ENCODE measurements at places on chromosomes 6 and 20.
A peak's percentile ranks its signal among the peaks of the same experiment; 100 is the strongest.

DNA sequence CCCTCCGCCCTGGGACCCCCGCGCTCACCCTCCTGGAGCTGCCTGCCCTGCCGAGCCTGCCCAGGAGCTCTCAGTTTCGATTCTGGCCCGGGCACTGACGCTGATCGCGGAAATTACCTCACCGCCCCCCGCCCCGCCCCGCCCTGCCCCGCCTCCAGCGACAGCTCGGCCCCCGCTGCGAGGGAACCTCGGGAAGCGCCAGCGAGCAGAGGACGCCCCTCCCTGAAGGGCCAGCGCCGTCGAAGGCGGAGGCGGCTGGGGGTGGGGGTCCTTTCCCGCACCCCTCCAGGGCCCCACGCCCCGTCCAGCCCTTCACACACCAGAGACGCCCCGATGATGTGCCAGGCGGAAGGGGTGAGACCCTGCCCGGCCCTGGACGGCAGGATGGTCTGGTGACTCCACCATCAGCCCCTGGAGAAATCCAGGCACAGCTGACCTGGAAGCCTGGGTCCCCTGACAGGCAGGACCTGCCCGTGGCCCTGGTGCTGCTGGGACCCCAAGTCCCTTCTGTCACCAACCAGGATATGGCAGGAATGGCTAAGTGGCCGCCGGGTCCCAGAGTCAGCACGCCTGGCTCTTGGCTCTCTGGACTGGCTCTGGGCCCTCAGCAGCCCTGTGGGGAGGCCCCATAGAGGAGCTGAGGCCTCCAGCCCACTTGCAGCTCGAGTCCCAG is at the start of gene HELZ2:
HELZ2 (minus strand) TSS at position 84 of the 673 bp plus-strand sequence. CDS start 1,854 bp downstream, outside the sequence.
- H3K4me1 ChIP-seq, result peaks cover 31% of the 10 kb centered on the region
- H3K27ac ChIP-seq, result peak within 1 kb of the TSS; percentile 55
- DNase-seq, result peak; percentile 77
- H3K4me3 ChIP-seq, result peak within 1 kb of the TSS; percentile 62

DNA sequence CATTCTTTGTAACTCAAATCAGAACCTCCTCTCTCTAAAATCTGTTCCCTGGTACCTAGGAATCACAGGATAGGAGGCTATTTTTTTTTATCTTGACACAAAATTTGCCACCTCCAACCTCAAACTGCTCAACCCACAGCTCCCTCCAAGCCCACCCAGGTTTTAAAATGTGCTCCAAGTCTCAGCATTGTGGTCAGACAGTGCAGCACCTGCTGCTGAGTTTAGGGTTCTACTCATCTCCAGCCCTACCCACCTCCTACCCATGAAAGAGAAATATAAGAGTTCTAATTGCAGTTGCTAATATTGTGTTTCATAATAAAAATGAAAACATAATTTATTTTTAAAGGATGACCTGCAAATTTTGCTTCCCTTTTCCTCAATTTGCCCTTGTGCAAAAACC is 496.5 kb downstream of the MAFB start:
- no peaks in the 10 kb centered on the region for H3K36me3 ChIP-seq
- no peak overlapping the region for H3K27ac ChIP-seq
- no peak overlapping the region for H3K4me3 ChIP-seq
- no peak for DNase-seq
- H3K4me1 ChIP-seq, result no peaks in the 10 kb centered on the region

- H3K4me3 ChIP-seq, result no peak overlapping the region
- no peaks in the 10 kb centered on the region for H3K36me3 ChIP-seq
- no peaks in the 10 kb centered on the region for H3K27me3 ChIP-seq
- H3K27ac ChIP-seq, result no peak overlapping the region
Observed at GRCh38 chr6:106724848-106725247, 95.5 kb downstream of the QRSL1 start.

- H3K27ac ChIP-seq, result no peak overlapping the region
- peaks cover 89% of the 10 kb centered on the region for H3K36me3 ChIP-seq
- H3K4me3 ChIP-seq, result no peak overlapping the region
- DNase-seq, result no peak
- no peaks in the 10 kb centered on the region for H3K27me3 ChIP-seq
- H3K4me1 ChIP-seq, result peaks cover 12% of the 10 kb centered on the region
Observed at GRCh38 chr6:35320031-35320410, 22.3 kb upstream of the PPARD start.

DNA sequence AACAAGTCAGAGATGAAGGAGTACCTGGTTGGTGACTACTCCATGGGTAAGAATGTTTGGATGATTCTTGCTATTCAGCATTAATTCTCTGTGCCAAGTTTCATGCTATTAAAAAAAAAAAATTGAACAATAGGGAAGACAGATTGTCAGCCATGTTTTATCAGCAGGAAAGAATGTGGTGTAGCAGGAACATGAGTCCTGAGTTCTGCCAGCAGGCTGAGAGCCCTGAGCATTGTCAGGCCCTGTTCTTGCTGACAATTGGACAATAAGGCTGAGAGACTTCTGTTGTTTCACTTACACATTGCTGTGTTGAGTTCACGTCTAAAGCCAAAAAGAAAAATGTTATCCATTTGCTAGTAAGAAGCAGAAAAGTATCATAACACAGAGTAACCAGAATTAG is 70.4 kb upstream of the SMIM28 start:
- peaks cover 1% of the 10 kb centered on the region for H3K27me3 ChIP-seq
- no peaks in the 10 kb centered on the region for H3K36me3 ChIP-seq
- no peaks in the 10 kb centered on the region for H3K4me1 ChIP-seq
- no peak for DNase-seq
- H3K27ac ChIP-seq, result no peak overlapping the region
